ENCODE measurements at places on chromosomes 2 and 18.

DNA sequence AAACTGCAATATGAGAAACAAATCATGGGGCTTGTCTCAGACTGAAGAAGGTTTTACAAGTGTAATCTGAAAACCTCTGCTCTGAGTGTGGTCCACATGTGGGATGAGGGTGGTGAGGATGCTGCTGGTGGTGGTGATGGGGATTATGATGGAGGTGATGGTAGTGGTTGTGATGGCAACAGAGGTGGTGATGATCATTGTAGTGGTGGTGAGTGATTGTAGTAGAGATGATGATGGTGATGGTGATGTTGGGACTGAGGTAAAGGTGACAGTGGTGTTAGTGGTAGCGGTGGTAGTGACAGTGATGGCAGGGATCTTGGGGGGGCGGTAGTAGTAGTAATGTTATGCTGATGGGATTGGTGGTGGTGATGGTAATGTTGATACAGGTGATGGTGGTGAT is 217.8 kb downstream of the ANAPC1 start:
- DNase-seq = no peak

GRCh38 chr18:3248062-3248657 is 559 bp downstream of the MYL12A start:
- peak; percentile 61 for DNase-seq

- no peak for DNase-seq
Measured at GRCh38 chr2:9273486-9274130, 67.0 kb downstream of the ASAP2 start.

DNA sequence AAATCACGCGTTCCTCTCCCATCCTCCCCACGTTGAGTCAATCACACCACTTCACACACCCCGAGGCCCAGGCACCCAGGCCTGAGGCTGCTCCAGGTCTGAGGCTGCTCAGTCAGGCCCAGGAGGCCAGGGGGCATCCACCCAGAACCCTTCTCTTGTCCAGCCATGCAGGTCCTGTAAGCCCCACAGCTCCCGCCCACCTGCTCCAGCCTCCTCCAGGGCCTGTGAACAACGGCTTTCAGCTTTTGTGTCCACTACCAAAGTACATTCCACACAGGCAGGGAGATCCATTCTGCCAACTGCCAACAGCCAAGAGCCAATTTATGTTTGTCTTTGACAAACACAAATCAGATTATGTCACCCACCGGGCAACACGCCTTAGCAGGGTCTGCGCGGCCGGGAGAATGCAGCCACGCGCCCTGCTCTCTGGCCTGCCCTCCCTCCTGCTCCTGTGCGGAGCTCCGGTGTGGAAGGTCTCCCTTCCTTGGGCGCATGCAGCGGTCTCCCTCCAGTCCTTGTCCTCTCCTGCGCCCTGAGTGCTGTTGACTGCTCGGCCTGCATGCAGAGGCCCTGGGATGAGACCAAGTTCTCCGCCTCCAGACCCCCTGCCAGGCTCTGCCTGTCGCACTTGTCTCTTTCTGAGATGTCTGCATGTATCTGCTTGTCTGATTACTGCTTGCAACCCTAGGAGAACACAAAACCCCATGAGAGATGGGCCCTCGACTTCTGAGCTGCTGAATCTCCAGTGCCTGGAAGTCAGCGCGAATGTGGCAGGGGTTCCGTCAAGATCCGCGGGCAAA is 146.6 kb downstream of the ZNF516 start:
- DNase-seq = no peak

- no peak for DNase-seq
Measured at GRCh38 chr2:54628418-54628817, 95.0 kb upstream of the EML6 start.

GRCh38 chr2:17107151-17107550 is 411.1 kb downstream of the RAD51AP2 start:
- no peak for DNase-seq

DNA sequence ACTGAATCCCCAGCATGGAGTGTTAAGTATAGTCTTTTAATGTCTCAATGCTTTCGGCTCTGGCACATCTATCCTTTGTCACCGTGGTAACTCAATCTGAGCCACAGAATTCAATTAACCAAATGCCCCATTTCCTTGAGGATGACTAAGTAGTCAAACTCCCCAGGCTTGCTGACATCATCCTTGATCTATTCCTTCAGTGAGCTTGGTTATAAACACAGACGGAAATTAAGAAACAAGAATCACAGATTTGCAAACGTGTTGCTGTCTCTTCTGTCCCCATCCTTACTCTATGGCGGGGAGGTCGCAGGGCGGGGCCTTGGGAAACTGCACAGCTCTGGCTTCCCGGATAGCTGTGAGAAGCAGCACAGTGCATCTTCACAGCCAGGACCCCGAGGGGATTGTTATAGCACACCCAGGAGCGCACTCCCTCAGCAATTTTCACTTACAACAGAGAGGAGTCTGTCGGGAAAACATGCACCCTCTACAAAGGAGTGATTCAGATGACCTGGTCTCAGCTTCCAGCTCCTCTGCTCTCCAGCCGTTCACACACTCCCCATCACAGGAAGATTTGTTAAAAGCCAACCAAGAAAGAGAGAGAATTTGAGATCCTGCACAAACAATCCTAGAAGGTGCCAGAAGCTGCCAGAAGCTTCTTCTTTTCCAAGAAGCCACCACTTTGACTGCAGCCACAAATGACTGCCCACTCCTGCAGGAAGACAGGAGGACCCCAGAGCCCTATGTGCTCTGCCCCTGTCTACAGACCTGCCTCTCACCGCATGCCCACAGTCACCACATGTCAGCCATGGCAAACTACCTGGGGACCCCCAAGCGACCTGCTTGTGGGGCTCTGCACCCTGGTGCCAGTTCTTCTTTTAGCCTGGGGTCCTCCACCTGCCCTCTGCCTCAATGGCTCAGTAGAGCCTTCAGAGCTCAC is 44.9 kb upstream of the YWHAQ start:
- peak; percentile 85 for DNase-seq

DNA sequence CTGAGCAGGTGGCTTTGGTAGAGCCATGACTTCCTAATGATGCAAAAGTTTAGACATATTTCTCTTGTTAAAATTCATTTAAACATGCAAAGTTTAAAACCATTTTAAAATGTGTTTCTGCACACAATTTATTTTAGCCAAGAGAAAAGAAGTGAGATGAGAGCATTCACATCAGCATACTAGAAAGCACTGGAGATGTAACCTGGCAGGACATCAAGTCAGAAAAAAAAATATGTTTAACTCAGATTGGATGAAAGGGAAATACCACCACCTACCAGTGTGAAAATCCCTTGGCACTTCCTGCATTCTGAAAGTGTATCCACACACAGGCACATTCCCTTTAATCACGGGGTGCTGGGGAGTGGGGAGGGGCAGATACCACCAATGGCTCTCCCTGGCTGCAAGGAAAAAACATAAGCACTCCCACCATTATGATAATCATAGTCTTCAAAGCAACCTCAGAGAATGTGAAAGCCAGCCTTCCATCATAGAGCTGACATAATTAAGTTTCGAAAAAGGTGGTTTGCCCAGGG is 25.0 kb downstream of the DNER start:
- DNase-seq = no peak

GRCh38 chr2:52745144-52745543 is 1022.5 kb upstream of the CHAC2 start:
- no peak for DNase-seq

- no peak for DNase-seq
Measured at GRCh38 chr18:22902093-22902492, 31.0 kb upstream of the RBBP8 start.

- DNase-seq = no peak
Measured at GRCh38 chr18:13583576-13584550, 142.5 kb downstream of the FAM210A start.

DNA sequence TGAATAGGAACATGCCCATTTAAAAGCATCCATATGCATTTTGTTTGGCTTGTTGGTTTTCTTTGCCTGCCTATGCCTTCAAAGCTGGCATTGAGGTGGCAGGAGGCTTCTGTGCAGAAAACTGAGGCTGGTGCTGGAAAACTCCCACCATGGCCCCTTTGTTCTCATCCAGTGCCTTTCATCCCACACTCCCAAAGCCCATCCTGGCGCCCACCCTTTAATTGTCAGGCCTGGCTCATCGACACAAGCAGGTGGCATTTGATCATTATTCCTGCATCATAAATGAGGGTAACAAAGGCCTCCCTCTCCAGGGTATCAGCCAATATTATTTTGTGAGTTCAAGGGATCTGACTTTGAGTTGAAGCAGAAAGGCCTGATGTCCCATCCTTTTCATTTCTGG is 24.7 kb upstream of the ANXA4 start:
- DNase-seq = no peak
